ENCODE measurements at places on chromosomes 4 and X.

- DNase-seq: no peak
These were observed 6.5 kb upstream of the GJB1 start for GRCh38 chrX:71216485-71216884.

GRCh38 chr4:74531963-74532794 is 87.2 kb downstream of the AREG start:
- DNase-seq: no peak

- no peak for DNase-seq
These were observed 35.8 kb upstream of the SHISA3 start for GRCh38 chr4:42361456-42361855.

DNA sequence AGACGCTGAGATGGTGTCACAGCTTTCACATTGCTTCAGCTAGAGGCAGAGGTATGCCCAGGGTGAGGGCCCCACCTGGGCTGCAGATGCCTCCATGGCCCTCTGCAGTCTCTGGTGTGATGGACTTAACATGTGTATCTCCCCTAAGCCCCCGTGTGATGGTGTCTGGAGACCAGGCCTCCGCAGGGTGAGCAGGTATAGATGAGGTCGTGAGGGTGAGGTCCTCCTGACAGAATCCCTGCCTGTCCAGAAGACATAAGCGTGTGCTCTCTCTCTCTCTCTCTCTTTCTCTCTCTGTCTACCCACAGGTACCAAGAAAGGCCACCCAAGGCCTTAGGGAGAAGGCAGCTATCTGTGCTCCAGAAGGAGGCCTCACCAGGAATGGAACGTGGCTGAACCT is 50.9 kb downstream of the CPZ start:
- no peak for DNase-seq

- no peak for DNase-seq
These were observed 9.8 kb upstream of the TIGD2 start for GRCh38 chr4:89101256-89102161.

DNA sequence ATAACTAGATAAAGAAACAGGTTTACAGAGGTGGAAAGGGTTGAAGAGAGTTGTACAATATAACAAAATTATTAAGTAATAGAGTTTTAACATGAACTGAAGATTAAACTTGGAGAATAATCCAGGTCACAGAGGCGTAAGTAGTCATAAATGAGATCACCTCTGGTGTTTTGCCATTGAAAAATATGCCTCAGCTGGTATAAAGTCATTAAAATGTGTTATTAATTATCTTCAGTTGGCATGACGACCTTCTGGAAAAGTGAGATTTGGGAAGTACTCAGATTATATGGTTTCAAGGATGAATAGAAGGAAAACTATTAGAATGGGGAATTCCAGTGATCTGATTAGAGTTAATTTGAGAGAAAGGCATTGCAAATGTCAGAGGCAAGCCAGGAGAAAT is 237.5 kb upstream of the ANXA10 start:
- DNase-seq: no peak

GRCh38 chr4:92307181-92307580 is 3.4 kb downstream of the GRID2 start:
- no peak for DNase-seq

DNA sequence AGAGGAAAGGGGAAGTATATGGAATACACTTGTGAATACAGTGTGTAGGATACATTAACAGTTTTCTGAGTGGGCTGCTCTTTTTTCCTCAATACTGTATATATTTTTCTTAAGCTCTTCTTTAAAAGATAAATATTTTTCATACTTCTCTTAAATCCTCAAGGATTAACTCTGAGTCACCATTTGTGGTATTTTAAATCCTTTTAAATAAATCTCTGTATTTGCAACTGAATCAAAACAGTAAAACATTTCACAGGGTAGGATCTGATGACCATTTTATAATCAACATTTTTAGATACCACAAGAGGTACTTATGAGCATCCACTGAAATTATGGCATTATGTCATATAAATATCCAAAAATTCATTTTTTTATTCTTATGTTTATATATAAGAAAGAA is 87.6 kb downstream of the GAB1 start:
- no peak for DNase-seq

GRCh38 chrX:102979536-102979935 is 42.5 kb downstream of the RAB40AL start:
- DNase-seq: no peak

DNA sequence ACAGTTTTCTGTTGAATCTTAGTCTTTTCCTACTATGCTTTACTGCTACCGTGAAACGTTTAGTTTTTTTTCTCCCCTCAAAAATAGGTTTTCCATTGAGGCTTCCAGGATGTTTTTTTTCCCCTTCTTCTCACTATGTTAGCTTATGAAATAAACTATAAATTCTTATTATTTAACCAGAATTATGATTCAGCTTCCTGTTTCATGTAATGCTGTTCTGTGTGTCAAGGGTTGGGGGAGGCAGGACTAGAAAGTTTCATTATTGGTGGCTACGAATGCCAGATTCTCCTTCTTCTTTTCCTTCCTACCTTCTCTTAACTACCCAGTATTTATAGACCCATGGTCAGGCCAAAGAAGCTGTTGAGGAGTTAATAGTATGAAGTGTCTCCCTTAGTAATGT is 11.8 kb downstream of the CLCN5 start:
- DNase-seq: no peak

DNA sequence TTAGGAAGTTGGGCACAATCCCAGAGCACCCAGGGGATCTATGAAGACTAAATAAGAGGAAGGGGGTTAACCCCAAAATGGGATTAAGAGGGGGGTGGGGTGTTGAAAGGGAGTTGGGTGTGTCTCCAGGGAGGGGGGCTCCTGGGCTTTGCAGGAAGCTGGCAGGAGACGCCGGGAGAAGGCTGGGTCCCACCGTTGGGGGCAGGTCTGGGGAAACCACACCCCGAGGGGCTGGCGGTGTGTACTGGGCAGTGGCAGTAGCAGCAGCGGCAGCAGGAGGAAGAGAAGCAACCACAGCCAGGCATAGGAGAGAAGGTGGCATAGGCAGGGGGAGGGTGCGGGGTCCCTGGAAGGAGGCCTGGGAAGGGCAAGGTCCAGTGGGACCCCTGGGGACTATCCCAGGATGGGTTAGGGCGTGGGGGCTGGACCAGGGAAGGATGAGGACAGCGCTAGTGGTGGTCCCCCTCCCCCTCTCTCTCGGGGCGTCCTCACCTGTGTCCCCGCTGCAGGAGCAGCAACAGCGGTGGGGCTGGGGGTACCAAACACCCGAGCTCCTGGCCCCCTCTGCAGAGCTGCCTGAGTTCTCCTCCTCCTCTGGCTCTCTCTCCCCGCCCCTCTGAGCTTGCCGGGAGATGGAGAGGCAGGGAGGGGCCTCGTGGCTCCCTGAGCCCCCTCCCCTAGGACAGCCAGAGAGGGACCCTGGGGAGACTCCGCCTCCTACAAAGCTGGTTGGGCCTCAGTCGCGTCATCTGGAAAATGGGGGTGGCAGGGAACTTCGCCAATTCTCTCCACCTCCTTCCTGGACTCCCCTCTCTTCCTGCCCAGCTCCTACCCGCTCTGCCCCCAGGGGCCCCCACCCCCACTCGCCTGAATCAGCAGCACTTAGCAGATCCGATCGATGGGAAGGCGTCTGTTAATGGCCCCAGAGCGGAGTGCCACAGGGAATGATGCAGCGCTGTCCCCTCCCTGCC is at the start of gene KCND1:
KCND1 (minus strand) TSS at position 596 of the 971 bp plus-strand sequence. CDS start 1,573 bp downstream, outside the sequence.
- DNase-seq: peak; percentile 9

DNA sequence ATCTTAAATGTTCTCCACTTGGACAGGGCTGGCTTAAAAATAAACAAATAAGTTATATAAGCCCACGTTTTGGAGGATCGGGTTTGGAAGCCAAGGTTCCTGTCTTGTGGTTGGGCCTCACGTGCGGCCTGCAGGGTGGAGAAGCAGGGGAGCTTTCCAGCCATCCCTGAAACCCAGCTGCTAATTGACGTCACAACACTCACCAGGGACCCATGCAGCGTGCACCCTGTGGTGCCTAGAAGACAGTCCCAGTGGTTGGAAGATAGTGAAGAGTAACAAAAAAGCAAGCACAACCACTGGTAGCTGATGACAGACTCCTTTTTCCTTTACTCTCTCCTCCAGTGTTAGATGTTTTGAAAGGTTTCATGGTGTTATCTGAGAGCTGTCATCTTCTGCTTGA is 142.0 kb upstream of the RBPJ start:
- no peak for DNase-seq

DNA sequence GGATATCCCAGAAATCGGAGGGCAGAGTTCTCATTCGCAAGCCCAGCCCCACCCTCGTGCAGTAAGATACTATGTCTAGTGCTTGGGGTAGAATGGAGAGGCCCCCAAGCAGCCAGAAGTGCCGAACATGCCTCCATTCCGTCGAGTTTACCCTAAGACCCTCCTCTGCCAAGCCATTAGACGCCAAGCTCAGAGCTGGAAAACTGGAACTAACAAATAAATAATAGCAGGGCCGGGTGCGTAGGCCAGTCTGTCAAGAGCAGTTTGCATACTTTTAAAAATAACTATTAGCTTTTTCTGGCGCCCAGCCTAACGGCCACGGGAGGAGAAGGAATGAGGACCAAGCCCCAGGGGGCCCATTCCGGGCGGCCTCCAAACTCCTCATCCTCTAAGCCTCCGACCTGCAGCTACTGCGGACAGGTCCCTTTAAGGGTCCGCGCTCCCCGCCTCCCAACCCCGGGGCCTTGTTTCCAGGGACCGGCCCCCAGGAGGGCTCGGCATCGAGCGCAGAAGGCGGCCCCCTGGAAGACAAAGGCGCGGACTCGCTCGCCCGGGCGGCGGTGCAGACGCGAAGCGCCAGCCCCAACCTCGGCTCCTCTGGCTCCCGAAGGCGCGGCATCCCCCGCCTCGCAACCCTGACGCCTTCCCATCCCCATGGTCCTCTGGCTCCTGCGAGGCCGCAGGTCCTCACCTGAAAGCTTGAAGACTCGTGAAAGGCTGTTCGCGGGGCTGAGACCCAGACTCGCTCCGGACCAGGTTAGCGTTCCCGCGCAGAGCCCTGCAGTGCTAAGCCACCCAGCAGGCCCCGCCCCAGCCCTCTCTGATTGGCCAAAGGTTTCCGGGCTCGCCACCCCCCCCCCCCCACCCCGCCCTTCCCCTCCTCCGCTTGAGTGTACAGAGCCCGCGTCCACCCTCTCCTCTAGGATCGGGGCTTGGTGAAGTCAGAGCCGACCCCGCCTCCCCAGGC is at the start of gene TMSB15A:
TMSB15A (minus strand) TSS at position 765 of the 967 bp plus-strand sequence.
- DNase-seq: peak; percentile 2

DNA sequence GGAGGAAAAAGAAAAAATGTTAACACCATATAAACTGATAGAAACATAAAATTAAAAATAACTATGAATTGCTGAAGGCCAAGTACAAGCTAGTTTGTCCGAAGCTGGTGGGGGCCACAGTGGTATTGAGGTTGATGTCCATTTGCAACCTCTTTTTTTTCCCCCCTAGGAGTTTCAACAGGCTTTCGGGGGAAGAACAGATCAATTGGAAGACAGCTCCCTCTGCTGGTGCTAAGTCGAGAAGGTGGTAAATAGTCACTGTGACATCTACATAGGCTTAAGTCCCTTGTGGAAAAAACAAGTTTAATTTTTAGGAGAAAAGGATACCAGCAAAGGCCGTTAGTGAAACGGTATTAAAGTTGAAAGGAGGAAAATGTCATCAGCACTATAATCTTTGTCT is 115.7 kb upstream of the ZXDA start:
- DNase-seq: peak; percentile 0

DNA sequence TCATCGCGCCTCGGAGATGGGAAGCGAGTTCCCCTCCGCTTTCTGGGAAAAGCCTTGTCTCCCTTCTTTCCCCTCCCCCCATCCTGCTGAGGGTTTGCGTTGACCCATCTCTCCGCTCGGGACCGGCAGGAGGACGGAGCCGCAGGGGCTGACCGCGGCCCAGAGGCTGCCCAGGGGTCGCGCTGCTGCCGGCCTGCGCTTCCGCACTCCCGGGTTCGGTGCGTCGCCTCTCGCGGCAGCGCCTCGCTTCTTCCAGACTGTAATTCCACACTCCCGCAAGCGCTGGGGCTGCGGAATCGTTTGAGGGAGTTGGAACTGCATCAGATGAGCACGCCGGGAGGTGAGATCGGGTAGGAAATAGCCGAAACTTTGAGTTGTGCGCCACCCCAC is 88.3 kb downstream of the BCOR start:
- DNase-seq: no peak

DNA sequence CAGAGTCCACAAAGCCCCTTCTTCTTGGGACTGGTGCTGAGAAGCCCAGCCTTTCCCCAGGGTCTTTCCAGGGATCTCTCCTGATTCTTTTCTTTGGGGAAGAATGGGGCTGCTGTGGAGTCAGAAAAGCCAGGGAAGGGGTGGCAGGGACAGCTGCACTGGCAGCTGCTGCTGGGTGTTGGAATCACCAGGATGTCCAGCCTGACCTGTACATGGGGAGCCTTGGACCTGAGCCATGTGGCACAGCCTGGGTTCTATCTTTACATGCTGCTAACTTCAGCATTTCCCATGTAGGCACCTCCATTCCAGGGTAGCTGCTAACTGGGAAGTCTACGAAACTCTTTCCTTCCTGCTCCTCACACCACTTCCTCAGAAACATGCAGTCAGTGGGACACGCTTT is 36.0 kb downstream of the MED28 start:
- no peak for DNase-seq

DNA sequence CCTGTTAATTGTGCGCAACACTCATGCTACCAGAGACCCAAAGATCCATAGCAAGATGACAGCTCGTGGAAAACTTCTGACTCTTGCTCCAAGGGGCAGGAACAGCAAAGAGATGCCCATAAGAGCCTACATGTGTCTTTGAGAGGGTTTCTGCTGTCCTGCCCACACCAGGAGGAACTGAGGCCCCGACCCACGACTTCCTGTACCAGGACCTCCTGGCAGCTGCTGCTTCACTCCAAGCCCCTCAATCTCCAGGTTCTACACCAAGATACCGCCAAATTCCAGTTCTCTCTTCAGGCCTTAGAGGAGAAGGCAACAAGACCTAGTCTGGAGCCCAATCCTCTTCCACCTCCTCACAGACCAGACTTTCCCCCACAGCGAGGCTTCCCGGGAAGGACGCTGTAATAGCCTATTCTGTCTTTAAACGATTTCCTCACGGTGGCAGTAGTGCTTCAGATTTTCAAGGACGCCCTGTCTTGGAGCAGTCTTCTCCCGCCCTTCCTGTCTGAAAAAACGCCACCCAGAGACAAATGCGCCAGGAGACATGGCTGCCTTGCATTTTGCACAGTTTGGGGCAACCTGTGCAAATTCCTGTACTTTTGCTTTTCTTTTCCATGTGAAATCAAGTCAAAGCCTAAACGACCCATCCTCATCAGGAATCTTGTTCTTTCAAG is 230.2 kb upstream of the STK26 start:
- no peak for DNase-seq

DNA sequence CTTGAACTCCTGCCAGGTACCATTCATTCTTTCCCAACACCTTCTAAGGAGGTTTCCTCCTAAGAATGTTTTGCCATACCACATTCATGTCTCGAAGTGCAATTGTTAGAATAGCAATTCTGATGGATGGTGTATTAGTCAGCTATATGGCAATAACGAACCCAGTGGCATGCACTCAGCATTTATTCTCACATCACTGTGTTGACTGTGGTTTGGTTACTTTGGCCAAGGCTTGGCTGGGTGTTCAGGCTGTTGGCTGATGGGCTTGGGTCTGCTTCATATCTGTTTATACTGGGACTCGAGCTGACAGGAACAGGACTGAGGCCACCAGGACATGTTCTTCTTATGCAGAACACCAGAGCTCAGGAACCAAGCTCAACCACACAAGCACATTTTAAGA is 31.7 kb downstream of the PSAPL1 start:
- DNase-seq: no peak

GRCh38 chr4:101174679-101175345 is 172.5 kb downstream of the PPP3CA start:
- no peak for DNase-seq

All from substantia nigra (tissue), 51 donors.